ENCODE measurements at places on chromosomes 16 and 17.
A peak's percentile ranks its signal among the peaks of the same experiment; 100 is the strongest.

DNA sequence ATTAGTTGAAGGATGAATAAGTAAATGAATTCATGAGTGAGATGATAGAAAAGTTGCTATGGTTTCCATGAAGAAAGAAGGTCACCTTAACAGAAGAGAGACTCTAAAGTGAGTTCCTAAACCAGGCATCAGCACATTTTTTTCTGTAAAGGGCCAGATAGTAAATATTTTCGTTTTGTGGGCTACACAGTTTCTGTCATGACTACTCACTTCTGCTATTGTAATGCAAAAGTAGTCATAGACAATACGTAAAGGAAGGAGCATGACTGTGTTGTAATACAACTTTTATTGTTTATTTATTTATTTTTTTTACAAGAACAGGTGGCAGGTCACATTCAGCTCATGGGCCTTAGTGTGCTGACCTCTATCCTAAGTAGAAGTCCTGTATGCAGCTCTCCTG, 426.1 kb upstream of the DYNLRB2 start:
- no peak for DNase-seq

- peak; percentile 17 for DNase-seq
Measured at GRCh38 chr16:914440-914839, 56.3 kb downstream of the LMF1 start.

DNA sequence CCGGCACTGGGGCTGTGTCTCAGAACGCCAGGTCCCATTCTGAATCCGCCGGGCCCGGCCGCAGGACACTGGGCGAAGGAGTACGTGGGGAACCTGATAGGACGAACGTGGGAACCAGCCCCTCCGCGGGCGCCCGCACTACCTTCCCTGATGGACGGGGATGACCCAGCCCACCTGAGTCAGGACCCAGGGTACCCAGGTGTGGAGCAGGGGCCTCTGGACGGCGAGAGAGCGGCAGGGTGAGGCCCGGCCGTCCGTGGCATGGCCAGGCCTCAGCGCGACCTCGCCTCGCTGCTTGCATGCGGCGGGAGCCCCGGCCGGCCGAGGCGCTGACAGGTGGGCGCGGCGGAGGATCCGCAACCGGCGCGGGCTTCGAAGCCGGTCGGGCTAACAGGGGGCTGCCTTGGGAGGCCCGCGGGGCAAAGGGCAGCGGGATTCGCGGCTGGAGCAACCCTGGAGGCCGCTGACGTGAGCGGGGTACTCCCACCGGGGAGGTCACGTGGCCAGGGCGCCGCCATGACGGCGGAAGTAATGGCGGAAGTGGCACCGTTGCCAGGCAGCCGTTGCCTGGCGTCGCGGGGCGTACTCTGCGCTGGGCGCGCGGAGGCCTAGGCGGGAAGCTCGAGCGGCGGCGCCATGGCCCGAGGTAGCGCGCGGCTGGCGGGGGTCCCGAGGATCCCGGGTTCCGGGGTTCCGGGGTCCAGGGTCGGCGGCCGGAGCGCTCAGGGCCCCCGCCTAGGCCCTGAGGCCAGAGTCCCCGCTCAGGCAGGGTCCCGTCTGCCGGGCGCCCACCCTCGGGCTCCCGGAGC, at the start of gene WDR90:
WDR90 (plus strand) TSS at position 585 of the 809 bp plus-strand sequence; CDS start at position 637, 52 bp downstream.
- DNase-seq, result peak; percentile 91

DNA sequence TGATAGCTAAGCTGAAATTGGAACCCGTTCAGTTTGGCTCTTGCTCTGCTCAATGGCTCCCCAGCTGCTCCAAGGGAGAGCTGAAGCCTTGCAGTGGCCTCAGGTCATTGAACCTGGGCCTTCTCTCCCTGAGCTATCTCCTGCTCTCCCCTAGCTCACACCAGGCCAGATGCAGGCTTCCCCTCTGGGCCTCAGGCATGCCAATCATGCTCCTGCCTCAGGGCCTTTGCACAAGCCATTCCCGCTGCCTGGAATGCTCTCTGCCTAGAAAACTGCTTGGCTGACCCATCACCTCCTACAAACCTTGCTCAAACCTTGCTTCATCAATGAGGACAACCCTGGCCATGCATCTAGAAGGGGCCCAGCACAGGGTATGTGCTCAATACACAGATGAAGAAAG, 16.7 kb upstream of the KRTAP17-1 start:
- no peak for DNase-seq

GRCh38 chr17:29740017-29740416, 117.3 kb upstream of the CORO6 start:
- DNase-seq, result no peak

DNA sequence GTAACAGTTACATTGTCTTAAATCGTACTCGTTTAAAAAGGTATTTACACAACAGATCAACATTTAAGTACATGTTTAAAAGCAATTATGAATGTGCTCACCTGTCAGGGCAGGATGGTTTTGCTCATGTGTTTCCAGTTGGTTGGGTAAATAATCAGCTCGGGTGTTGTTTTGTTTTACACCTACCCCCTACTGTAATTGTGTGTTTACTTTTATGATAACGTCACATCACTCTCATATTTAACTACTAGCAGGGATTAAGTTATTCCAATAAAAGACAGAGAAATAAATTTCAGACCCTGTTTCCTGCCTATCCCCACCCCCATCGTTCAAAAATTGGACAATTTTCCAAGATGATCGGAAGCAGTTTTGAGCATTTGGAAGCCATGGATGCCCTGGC, 390.2 kb downstream of the SEC14L1 start:
- no peak for DNase-seq

DNA sequence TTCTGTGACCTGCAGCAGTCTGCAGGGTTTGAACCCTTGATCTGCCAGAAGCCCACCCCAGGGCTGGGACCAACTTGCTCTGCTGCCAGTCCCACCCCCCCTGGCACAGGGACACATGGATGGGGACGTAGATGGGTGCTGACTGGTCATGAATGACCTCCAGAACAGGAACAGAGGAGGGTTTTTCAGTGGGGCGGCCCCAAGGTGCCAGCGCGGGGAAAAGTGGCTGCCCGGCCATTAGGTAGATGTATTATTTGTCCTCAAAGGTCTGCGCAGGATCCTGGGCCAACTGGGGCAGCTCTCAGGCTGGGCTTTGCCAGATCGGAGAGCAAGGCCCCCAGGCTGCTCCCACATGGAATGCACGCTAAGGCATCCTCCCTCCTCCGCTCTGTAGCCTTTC, 265.2 kb upstream of the TNRC6C start:
- DNase-seq, result no peak

- no peak for DNase-seq
Measured at GRCh38 chr16:22326369-22326652, 29.1 kb downstream of the POLR3E start.

- no peak for DNase-seq
Measured at GRCh38 chr16:53779186-53779585, 75.2 kb downstream of the FTO start.

DNA sequence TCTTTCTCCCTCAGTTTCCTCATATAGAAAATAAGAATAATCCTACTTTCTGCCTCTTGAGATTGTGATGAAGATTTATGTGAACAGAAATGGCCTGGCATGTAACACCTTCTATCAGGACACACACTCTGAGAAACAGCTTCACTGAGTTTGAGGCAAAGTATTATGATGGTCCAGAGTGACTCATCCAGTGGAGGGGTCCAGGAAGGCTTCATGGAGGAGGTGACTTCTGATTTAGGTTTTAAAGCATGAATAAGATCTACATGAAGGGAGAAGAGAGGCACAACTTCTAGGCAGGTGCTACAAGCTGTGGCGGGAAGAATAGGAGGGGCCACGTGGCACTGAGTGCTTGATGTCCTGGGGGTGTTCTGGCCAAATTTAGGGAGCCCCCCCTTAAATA, 124.4 kb upstream of the SDK2 start:
- DNase-seq, result no peak

DNA sequence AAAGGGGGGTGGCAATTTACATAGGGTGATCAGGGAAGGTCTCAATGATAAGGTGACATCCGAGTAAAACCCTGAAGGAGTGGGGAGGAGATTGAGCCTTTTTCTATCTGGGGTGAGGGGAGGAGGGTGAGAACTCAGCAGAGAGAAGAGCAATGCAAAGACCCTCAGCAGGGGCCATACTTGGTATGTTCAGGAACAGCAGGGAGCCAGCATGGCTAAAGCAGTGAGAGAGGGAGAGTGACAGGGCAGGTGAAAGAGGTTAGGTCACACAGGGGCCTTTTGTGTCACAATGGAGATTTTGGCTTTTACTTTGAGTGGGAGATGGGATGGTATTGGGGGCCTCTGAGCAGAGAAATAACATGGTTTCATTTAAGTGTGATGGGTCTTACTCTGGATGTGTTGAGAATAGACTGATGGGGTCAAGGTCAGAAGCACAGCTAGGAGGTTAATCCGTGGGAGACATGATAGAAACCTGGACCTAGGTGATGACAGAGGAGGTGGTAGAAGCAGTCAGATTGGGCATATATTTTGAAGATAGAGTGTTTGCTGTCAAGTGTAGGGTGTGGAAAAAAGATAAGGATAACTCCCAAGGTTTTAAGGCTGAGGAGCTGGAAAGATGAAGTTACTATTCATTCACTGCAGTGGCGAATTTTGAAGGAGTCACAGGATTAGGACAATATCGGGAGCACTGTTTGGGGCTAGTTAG, 6.2 kb downstream of the SP2 start:
- DNase-seq, result no peak

DNA sequence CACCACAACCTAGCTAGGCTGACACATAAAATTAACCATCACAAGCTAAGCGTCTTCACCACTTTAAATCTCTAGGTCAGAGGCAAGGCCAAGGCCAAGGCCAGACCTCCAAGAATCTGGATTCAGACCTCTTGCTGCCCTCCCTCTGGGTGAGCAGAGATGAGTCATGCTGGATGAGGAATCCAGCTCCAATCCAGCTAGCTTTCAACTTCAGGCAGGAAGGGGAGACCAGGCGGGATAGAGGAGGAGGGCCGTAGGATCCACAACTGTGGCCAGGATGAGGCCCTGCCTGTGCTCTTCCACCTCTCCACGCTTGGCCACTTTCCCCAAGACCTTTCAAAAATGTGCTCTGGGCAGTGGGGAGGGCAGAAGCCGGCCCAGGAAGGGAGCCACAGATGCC, 14.7 kb downstream of the LRRC75A start:
- peak; percentile 88 for DNase-seq

DNA sequence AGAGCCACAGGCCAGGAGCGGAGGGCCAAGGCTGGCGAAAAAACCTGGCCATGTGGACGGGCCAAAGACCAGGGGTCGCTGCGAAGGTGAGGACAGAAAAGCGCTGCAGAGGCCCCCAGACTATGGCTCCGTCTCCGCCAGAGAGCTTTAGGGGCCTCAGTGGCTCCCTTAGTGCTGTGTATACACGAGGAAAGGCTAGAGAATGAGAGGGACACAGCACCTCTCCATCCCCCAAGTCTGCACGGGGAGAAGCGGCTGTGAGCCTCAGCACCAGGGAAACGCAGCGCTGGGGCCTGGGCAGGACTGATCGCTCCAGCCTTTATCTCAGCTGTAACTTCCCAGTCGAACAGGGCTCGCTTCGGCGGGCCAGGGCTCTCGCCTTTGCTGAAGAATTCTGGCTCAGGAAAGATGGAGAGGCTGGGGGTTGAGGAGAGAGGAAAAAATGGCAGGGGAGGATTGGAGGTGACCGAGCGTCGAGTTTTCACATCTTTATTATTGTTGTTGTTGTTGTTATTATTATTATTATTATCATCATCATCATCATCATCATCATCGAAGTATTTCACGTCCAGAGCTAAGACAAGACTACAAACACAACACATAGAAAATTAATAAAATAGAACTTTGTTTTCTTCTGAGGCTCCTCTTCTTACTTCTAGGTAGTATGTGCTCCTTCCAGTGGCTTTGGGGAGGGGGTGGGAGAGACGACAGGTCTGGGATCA, 1.9 kb upstream of the HOXB5 start:
- DNase-seq, result no peak

- DNase-seq, result peak; percentile 45
Measured at GRCh38 chr17:45852535-45853297, 8.0 kb downstream of the SPPL2C start.

GRCh38 chr16:79139799-79140198, 460.7 kb downstream of the MAF start:
- DNase-seq, result no peak

GRCh38 chr16:73565263-73565662, 517.3 kb upstream of the ZFHX3 start:
- no peak for DNase-seq

- DNase-seq, result no peak
Measured at GRCh38 chr16:9199311-9199710, 107.9 kb downstream of the HAPSTR1 start.

GRCh38 chr17:82608816-82609215, 39.4 kb downstream of the WDR45B start:
- no peak for DNase-seq

- DNase-seq, result no peak
Measured at GRCh38 chr16:85873153-85873552, 25.8 kb upstream of the IRF8 start.

DNA sequence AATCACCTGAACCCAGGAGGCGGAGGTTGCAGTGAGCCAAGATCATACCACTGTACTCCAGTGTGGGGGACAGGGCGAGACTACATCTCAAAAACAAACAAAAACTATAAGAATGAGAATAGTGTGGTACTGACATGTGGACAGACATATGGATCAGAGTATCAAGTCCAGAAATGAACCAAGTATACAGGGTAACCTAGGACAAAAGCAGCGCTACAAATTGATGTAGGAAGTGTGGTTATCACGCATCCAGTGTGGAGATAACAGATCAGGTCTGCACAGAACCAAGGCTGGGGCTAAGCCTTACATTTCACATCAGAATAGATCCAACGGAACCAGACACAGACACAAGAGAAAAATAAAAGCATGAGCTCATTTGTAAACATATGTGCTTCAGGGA, 23.0 kb upstream of the C16orf95 start:
- no peak for DNase-seq

DNA sequence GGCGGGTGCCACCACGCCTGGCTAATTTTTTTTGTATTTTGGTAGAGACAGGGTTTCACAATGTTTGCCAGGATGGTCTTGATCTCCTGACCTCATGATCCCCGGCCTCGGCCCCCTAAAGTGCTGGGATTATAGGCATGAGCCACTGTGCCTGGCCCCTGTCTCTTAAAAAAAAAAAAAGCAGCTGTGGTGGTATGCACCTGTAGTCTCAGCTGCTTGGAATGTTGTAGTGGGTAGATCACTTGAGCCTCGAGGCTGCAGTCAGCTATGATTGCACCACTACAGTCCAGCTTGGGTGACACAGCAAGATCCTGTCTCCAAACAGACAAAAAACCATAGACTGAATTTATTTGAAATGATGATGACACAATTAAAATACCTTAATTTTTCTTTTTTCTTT, 24.3 kb downstream of the CDK12 start:
- DNase-seq, result peak; percentile 82

- DNase-seq, result no peak
Measured at GRCh38 chr17:58312021-58312630, 16.5 kb downstream of the TSPOAP1 start.

GRCh38 chr16:31874366-31875111, 932 bp downstream of the ZNF267 start:
- DNase-seq, result peak; percentile 38

- DNase-seq, result peak; percentile 46
Measured at GRCh38 chr17:73189417-73190099, 3.3 kb upstream of the COG1 start.
